Ovary (tissue), 10 donors: ENCODE measurements at places on chromosomes 2 and 18. TPM values are rescaled to one million over a fixed set of nuclear protein-coding genes. Genes with fewer than 3 reads are reported as not detected.

CFAP210 gene
- total RNA-seq = 1.8 TPM

ERICH2 gene
- 1.5 TPM for total RNA-seq

TRIM43 gene
- total RNA-seq = not detected

LOXHD1 gene
- not detected for total RNA-seq

CERKL gene
- total RNA-seq = 6.5 TPM

CYBRD1 gene
- total RNA-seq = 188 TPM

RTP5 gene
- total RNA-seq = not detected

OTOS gene
- not detected for total RNA-seq

LIMS3 gene
- total RNA-seq = 7.5 TPM

ANKRD30BL gene
- total RNA-seq = 2.1 TPM

AQP12A gene
- not detected for total RNA-seq

AGXT gene
- 0.79 TPM for total RNA-seq

KCNG3 gene
- total RNA-seq = 1.6 TPM

SERPINB10 gene
- total RNA-seq = not detected

TRABD2A gene
- total RNA-seq = 51.8 TPM

ANTXR1 gene
- 73.0 TPM for total RNA-seq

TFPI gene
- 23.3 TPM for total RNA-seq

ATP6V1C2 gene
- 1.3 TPM for total RNA-seq
